ENCODE measurements at places on chromosomes 13 and 19.

- DNase-seq: no peak
Measured at GRCh38 chr13:51781246-51782022, 22.5 kb downstream of the DHRS12 start.

GRCh38 chr19:54096617-54097106 is 3.9 kb downstream of the OSCAR start:
- no peak for DNase-seq

GRCh38 chr13:31037874-31038500 is 105.5 kb downstream of the TEX26 start:
- DNase-seq: no peak

DNA sequence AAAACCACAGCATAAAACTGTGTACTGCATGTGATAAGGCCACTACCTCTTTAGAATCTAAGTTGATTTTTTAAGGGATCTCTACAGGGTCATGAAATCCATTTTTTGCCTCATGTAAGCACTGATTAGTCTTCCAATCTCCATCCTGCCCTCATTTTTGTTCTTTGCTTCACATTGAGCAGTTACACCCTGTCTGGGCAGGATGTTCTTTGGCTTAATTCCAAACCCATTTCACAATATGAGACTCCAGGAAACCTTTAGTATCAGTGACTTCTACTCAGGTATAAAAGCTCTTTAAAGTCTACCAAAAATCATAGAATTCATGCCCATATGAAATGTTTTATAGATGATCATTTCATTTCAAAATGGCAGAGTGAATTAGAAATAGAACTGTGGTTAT is 592.6 kb downstream of the TBC1D4 start:
- DNase-seq: no peak

GRCh38 chr19:16942583-16942982 is 53.8 kb downstream of the F2RL3 start:
- no peak for DNase-seq

GRCh38 chr13:31846961-31847752 is 107.8 kb downstream of the RXFP2 start:
- DNase-seq: no peak

DNA sequence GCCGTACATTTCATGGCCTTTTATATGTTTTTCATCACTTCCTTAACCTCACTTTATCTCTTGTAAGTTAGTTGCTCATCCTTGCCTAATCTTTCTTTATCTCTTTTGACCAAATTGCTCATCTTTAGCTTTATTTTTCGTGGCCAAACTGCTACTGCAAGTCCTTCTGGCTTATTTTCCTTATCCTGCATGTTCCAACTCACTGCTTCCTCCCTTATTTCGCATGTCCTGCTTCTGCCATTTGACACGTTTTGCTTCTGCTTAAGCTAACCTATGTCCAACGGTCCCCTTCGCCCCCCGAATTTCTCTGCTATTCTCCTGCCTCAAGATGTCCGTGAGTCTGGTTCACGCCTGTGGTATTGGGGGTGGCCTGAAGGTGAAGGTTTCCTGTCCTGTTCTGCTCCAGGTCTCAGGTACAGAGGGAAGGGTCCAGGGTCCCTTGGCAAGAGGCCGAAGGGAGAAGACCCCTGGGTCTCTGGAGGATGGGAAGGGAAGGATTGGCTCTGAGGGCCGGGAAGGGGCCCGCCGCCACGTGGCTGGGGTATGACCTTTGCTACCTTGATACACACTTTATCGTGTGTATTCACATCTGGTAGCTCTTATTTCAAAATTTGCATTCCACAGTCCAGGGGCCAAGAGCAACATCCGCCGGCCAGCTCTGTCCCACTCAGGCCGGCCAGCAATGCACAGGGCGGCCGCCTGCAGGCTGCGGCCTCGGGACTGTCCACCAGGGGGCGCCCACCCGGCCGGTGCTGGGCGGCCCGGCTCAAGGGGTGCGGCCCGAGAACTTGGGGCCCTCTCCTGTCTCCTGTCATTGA is 2.9 kb upstream of the C19orf85 start:
- DNase-seq: no peak

DNA sequence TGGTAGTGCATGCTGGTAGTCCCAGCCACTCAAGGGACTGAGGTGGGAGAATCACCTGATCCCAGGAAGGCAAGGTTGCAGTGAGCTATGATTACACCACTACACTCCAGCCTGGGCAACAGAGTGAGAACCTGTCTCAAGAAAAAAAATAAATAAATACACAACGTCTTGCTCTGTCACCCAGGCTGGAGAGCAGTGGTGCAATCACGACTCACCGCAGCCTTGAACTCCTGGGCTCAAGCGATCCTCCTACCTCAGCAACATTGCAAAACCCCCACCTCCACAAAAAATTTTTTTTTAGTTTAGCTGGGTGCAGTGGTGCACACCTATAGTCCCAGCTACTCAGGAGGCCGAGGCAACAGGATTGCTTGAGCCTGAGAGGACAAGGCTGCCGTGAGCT is 8.8 kb downstream of the TPM4 start:
- no peak for DNase-seq

- no peak for DNase-seq
Measured at GRCh38 chr19:1765232-1765903, 12.1 kb downstream of the ONECUT3 start.

DNA sequence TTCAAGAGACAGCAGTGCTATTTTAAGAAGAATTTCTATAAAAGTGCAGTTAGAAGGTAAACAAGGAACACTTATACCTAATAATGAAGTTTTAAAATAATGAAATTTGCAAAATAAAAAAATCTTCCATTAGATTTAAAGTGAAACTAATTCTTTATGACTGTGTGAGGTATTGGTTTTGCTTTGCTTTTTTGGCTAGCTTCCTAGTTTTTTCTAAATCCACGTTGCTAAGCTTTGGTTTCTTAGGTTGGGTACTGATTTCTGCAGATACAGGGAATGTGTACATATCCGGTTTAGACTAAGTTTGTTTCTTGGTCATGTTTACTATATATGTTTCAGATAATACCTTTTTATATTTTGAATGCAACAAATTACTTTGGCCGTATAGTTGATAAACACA is 59.8 kb downstream of the SLC7A9 start:
- no peak for DNase-seq

- no peak for DNase-seq
Measured at GRCh38 chr19:51644636-51645271, 1.9 kb downstream of the SIGLEC14 start.
